ENCODE measurements at places on chromosomes 4 and X.

- DNase-seq, result no peak
Observed at GRCh38 chrX:151510203-151510602, 53.3 kb upstream of the PASD1 start.

DNA sequence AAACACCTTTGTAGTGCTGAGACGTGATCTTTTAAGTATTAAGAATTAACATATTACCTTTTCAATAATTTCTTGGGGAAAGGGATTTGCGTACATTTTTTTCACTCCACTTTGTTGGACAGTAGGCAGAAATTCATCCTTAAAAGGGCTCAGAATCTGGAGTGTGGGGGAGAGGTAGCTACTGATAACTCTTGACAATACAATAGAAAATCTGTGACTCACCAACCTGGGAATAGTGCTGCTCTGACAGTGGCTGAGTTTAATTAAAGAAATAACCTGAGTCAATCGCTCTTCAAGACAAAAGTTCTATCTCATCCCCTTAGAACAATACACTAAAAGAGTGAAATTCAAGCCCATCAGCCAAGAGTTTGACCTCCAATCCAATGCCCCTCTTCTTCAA, 60.2 kb downstream of the SLC9A7 start:
- DNase-seq, result no peak

GRCh38 chrX:15676886-15677285, 12.3 kb upstream of the CLTRN start:
- DNase-seq, result no peak

- DNase-seq, result no peak
Observed at GRCh38 chr4:40952217-40952616, 202.5 kb downstream of the NSUN7 start.

GRCh38 chr4:139153411-139154133, 23.4 kb downstream of the ELF2 start:
- DNase-seq, result no peak

GRCh38 chr4:158166701-158167100, 6.1 kb downstream of the GASK1B start:
- no peak for DNase-seq

- no peak for DNase-seq
Observed at GRCh38 chrX:149145845-149146285, 359.2 kb downstream of the IDS start.

- no peak for DNase-seq
Observed at GRCh38 chr4:128818442-128818841, 8.9 kb downstream of the JADE1 start.

Measured in NCI-H2081 (cell line).